ENCODE measurements at places on chromosomes 3 and 15.

GRCh38 chr3:43854283-43854682 lies 163.5 kb downstream of the ABHD5 start:
- DNase-seq: no peak

- no peak for DNase-seq
Measured at GRCh38 chr3:20540066-20540465, 354.1 kb upstream of the SGO1 start.

DNA sequence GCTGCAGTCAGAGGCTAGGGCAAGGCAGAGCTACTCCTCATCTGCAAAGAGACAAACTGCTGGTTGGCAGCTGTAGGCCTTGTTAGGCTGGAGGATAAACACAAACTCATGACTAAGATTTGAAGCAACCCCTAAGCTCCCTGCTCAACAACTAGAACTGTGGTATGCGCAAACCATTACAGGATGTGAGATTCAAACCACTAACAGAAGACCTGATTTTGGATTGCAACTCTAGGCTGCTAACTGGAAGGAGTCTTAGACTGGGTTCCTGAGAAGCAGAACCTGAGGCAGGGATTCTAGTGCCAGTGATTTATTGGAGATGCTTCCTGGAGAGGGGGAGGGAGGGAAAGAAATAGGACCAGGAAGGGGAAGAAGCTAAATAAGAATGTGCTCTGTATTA lies 22.5 kb downstream of the CCR4 start:
- no peak for DNase-seq

GRCh38 chr3:33256249-33256648 lies 21.0 kb upstream of the FBXL2 start:
- no peak for DNase-seq

DNA sequence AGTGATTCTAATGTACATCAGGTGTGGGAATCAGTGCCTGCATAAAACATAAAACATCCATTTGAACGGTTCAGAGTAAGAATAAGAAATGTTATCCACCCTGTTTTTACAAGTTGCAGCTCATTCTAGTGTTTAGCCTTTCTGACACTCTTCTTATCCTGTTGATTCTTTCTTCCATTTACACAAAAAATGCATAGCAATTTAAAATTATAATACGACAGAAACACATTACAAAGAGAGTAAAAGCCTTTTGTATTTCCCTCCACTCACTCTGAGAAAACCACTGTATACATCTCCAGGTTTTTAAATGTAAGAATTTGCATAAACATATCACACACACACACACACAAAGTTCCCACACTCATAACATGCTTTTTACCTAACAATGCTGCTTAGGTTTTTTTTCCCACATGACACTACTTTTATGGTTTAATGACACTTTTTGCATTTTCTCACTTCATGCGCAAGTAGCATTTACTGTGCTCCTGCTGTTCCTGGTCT lies 199.8 kb downstream of the CNTN6 start:
- no peak for DNase-seq

DNA sequence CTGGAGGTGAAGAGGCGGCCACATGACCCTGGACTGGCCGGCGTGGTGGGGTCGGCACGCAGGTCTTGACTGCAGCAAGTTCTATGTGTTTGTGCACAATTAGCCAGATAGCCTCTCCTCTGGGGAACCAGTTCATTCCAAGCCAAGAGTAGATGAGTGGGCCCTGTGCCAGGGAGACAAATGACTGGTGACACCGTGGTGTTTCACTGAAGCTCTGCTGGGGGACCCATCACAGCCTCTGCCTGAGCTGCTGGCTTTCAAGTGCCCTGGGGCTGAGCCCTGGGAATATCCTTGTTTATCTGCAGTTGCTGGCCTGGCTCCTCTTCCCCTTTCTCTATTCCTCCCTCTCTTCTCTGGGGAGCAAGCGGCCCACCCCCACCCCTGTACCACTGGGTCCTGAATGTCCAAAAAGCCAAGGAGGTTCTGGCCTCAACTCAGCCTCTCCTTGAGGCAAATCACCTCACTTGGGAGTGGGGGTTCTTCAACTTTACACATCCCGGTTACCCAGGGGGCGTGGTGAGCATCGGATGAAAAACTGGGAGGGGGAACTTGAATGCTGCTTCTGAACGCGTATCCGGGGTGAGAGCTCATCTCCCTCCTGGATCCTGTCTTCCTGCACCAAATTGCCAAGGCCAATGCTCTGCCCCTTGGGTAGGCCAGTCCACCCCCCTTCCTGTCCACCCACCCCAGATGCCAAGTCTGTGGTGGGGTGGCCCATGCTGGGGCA lies 199.6 kb upstream of the LYSMD4 start:
- no peak for DNase-seq

DNA sequence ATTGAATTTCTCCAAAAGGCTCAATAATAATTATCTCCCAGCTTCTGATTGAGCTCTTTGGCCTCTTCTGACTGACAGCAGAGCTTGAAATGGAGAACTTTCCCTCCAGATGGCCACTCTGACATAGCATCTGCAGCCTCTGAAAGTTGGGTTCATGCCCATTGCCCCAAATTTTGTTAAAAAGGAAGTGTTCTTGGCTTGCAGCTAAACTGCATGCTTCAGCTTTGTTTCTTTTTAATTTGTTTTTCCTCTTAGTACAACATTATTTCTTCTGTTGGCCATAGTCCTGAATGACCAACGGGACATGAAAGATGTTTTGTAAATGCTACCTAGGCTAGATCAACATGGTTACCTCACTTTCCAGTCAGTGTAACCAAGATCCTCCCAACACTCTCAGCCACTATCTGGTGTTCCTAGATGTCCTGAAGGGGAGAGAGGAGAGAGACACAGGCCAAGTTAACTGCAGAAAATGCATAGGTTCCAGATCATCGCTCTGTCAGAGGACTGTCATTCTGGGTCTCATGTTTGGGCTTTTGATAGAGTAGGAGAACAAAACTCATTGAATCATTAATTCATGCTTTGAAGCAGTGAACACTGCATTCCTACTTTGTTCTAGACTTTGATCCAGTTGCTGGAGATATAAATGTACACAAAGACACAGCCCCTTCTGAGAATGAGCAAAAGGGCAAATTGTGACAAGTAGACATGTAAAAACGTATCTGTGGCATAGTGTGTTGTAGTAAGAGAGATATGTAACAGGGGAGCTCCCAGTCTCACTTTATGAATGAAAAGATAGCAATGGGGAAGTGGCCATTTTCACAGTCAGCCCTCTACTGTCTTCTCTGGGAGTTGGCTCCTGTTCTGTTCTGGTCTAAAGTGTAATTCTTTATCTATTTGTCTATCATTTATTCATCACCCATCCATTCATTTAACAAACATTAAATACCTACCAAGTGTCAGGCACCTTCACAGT lies 156.2 kb downstream of the ZNF621 start:
- DNase-seq: no peak

DNA sequence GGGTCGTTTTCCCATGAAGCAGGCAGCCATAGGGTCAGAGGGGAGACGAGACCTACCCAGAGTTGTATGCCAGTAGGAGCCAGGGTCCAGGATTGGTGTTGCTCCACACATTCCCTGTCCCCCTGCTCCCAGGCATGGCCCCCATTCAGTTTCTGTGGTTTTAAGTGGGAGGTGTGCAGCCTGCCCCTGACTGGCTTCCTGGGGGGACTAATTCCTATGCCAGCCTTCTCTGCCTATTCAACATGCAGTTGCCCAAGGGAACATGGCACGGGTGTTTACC lies 126.3 kb downstream of the EEFSEC start:
- no peak for DNase-seq

DNA sequence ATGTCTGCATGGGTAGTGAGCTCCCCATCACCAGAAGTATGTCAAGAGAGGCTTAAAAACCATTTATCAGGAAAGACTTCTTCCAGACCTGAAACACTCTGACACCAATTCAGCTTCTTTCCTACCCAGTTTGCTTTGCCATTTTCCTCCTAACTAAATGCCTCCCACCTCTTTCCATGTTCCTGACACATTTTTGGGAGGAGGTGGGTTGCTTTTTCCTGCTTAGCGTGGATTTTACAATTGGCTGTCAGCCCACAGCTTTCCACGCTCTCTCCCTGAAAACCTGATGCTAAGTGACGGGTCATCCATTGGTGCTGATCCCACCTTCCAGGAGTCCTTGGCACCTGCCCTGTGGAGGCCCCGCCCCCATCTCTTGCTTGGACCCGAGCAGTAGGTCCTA lies 264.9 kb upstream of the ST8SIA2 start:
- DNase-seq: no peak
